ENCODE measurements at places on chromosomes 7 and 10.

DNA sequence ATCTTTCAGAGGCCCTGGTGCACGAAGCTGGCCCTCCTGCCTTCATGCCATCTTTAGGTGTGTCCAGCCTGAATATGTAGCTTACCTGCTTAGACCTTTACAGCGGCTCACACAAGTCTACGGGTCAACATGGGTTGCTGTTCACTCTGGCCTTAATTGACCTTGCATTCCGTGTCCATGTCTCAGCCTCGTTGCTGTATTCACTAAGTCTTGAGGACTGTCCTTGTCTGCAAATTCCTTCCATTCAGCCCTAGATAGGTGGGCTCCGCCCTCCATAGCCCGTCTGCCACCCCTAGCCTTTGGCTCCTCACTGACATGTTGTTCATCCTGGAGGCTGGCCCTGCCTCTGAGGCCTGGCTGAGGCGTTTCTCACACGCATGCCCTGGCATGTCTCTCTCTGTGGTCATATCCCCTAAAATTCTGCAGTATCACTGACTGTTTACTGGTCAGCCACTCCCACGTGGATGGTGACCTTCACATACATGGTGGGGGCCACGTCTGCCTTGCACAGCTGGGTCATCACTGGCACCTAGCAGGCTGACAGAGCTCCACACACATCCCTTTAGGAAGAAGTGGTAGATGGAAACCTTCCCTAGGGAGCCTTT, 394.1 kb upstream of the MKI67 start:
- no peak for DNase-seq

DNA sequence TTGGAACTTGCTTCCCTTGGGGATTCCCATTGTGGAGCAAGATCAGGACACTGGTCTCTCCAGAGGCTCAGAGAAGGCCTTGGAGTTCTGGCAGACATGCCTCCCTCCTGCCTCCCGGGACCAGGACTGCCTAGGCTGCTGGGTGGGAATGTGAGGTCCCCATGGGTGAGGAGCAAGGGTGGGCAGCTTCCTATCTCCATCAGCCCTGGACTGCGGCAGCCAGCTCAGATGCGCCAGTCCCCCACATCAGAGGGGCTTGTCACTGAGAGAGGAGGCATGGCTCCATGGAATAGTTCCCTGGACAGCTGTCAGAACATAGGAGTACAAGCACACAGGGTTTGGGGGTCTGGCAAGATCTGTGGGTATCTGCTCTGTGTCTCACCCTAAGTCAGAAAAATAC, 17.3 kb downstream of the GPR26 start:
- no peak for DNase-seq

DNA sequence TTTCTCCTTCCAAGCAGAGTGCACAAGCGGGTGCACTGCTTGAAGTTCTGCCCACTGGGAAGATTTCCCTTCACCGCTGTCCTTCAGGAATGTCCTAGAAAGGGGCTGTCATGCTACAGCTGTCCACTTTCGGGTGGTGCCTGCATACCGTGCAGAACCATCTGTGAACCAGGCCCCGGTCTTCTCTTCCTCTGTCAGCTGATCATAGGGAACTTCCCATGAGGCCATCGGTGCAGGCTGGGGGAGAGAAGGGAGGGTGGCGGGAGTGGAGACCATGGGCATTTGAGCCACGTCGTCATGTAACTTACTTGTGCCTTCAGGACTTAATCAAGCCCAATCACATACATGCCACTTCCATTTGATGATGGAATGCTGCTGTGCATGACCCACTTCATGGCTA, 111.6 kb downstream of the NKX6-2 start:
- DNase-seq, result no peak

GRCh38 chr10:19947656-19948055, 131.4 kb downstream of the PLXDC2 start:
- no peak for DNase-seq

GRCh38 chr7:4174451-4174850, 507.6 kb upstream of the FOXK1 start:
- no peak for DNase-seq

- DNase-seq, result no peak
Observed at GRCh38 chr7:84674236-84674913, 479.8 kb upstream of the SEMA3A start.

DNA sequence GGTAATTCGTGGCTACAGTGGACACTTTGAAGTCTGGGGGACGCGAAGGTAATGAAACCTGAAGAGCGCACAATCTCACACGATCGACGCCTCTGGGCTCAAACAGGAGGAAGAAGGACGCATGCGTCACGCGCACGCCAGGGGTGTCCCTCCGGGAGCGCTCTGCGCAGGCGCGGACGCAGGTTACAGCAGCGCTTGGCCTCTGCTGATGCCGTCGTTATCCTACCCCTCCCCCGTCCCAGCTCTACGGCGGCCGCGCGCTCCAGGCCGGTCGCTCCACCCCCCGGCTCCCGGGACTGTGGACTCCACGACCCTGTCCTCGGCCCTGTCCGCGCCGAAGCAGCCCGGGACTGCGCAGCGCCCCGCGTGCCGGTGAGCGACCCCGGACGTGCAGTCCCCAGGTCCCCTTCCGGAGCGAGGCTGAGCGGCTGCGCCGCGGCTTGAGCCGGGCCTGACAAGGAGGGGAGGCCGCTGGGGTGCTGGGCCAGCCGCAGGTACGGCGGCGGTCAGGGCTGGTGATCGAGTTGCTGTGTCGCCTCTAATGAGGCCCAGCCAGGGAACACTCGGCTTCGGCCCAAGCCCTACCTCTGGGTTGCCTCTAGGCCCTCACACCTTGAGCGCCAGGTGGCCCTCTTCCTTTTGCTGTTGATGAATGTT, at the start of gene TMEM106B:
TMEM106B (plus strand) TSS at position 241 of the 657 bp plus-strand sequence. CDS start 3,517 bp downstream, outside the sequence.
- peak; percentile 96 for DNase-seq

GRCh38 chr7:121288894-121289293, 39.9 kb upstream of the WNT16 start:
- no peak for DNase-seq

DNA sequence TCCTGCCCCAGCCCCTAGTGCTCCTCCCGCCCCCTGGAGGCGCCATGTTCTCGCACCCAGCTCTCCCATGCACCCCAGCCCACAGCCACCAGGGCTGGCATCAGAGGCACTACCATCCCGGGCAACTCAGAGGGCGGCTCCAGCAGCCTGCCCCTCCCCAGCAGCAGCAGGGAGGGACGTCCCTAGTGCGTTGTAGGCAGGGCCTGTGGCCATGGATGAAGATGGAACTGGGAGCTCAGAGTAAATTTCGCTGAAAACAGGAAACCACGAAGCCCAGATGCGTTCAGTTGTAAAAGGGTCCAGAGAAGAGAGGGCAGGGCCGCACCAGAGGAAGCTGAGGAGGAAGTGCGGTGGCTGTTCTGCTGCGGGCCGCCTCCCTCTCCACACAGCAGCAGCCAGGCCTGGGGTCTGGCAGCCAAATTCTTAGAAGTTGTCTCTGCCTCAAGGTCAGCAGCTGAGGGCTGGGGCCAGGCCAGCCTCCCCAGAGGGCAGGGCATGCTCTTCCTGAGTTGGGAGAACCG, 24.6 kb downstream of the VSIR start:
- no peak for DNase-seq

DNA sequence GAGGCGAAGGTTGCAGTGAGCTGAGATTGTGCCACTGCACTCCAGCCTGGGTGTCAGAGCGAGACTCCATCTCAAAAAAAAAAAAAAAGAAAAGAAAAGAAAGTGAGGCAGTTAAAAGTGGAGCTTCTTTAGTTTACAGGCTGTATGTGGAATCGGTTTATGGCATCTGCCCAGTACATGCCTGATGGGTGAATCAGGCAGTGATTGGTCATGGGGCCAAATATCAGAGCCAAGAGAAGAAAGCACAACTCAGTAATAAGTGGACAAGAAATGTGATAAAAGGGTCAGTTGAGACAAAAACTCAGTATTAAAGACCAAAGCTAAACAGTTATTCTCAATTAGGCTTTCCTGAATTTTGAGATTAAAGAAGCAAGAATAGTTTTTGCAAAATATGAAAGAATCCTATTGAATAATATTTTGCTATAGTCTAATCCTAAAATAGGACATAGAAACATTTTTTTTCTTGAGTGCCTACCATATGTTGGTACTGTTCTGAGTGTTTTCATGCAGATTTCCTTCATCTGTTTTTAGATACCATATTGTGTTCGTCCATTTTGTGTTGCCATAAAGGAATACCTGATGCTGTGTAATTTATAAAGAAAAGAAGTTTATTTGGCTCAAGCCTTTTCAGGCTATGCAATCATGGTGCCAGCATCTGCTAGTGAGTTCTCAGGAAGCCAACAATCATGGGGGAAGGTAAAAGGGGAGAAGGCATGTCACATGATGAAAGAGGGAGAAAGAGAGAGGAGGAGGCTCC, 14.4 kb downstream of the CDC14C start:
- no peak for DNase-seq

GRCh38 chr7:147400925-147401324, 1189.6 kb upstream of the C7orf33 start:
- no peak for DNase-seq

DNA sequence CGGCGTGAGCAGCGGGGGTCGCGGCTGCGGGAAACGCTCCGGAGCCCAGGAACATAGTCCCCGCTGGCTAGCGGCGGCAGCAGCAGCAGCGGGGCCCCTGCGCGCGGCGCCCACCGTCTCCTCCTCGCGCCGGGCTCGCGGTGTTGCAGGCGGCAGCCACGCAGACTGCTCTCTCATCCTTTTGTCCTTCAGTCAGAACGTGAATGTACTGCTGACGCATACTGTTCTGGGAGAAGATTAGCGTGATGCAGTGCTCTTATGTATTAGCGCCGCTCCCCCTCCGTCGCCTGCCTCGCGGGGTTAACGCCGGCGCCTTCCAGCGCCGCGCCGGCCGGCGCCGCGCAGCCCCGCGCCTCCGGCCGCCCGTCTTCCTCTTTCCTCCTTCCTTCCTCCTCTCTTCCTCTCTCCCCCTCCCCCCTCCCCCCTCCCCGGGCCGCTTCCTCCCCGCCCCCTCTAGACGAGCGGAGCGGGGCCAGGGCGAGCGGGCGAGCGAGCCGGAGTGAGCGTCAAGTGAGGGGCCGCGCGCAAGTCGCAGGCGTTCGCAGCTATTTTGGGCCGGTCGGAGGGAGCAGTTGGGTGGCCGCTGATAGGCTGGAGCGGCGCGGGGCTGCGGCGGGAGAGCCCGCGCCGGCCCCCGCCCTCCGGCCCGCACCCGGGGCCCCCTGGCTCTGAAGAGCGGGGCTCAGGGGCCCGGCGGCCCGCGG, 816 bp upstream of the LRRC4 start:
- peak; percentile 61 for DNase-seq

DNA sequence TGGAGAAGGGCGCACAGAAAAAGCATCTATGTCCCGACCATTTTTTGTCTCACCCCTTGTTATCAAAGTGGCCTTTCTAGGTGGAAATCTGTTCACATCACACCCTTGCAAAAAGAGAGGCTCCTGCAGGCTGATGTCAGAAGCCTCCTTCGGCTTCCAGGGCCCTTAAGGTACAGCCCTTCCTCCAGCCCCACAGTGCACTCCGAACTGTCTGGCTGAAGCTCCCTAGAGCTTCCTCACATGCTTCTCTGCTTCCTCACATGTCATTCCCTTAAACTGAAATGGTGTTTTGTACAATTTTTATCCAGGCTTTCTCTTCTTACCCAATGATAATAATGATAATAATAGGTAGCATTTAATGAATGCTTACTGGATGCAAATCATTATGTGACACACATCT, 210.3 kb downstream of the INHBA start:
- DNase-seq, result no peak

GRCh38 chr7:128879939-128880746, 17.5 kb downstream of the ATP6V1F start:
- DNase-seq, result no peak

GRCh38 chr7:112150823-112151641, 55.2 kb downstream of the DOCK4 start:
- no peak for DNase-seq

- no peak for DNase-seq
Observed at GRCh38 chr10:133592716-133593115, 27.3 kb upstream of the SYCE1 start.

GRCh38 chr7:55107946-55108345, 89.1 kb downstream of the EGFR start:
- DNase-seq, result no peak

DNA sequence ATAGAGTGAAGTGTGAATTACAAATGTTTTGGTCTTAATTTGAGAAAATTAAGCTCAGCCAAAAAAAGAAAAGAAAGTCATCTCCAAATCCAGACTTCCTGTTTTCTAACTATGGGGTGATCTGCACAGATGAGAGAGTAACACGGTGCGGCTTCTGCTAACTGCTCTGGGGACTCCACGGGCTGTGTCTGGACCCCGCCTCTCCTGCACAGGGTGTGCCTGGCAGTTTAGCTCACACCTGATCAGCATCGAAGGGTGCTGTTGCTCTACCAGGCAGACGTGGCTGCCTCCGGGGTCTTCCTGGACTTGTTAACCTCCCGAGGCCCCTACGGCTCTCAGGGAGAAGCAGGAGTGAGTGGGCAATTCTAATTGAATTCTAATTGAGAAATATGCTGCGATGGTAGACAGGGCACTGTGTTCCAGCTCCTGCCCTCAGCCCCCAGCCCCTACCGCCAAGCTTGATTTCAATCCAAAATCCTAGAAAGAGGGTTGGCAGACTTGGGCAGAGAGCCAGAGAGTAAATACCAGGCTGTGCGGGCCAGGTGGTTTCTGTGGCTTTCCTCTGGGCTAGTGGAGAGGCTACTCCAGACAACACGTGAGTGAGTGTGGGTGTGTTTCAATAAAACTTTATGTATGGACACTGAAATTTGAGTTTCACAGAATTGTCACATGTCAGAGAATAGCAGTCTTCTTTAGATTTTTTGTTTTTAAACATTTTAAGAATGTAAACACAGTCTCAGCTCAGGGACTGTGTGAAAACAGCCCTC, 13.4 kb downstream of the SHH start:
- DNase-seq, result no peak

DNA sequence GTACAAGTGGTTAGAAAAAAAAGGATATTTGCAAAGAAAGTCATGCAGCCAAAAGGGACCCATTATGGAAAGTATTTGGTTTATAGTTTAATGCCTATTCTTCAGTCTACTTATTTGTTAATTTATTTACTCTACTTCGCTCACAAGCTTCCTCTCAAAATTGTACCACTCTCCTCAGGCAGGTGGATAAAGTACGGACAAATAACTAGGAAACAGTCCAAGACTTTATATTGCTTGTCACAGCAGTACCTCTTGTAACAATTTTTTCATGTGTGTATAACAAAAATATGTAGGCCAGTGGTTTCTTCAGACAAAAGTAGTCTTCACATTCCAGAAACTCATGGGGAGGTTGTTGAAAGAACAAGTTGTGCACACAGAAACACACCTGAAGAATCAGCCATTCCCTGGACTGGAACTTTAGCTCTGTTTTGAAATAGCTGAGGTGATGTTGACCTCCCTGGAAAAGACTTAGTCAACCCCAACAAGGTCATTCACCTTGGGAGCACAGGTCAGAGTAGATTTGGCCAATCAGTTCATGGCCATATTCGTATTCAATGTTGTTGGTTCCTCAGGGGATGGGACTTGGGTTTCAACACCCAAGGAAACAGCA, 73.4 kb downstream of the TES start:
- no peak for DNase-seq

- DNase-seq, result no peak
Observed at GRCh38 chr7:11969643-11970042, 137.6 kb upstream of the THSD7A start.

DNA sequence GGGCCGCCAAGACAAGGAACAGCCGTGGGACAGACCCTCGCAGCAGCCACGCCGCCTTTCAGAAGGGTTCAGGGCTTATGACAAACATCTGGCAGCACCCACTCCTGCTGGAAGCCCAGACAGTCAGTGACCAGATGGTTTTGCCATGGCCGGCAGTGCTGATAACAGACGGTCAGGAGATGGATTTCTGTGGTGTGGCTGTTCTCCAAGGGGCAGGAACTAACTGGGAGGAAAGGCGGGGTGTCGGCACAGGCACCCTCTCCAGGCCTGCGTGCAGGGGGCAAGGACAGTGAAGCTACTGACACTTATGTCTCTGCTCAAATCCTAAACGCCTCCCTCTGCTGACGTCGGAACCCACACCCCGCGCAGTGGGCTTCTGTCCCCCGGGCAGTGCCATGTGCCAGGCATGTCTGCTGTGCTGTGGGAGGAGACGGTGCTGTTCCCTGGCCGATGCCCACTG, 416.1 kb downstream of the DNAJB6 start:
- no peak for DNase-seq

All from mesothelial cell of epicardium (in vitro differentiated cells).